ENCODE measurements at places on chromosomes 1 and 21. TPM values are rescaled to one million over a fixed set of nuclear protein-coding genes. Genes with fewer than 3 reads are reported as not detected.

The SYF2 gene
- total RNA-seq: 57.0 TPM

The RAP1GAP gene
- 0.71 TPM for total RNA-seq

The RNF186 gene
- total RNA-seq: not detected

The HES4 gene
- total RNA-seq: 90.4 TPM

The ANGPTL1 gene
- total RNA-seq: 182 TPM

Measured in esophagus muscularis mucosa (tissue), 4 donors.